Fibroblast of skin of right biceps (primary cell): ENCODE measurements at places on chromosomes 5 and 9.
A peak's percentile ranks its signal among the peaks of the same experiment; 100 is the strongest.

- peak; percentile 17 for DNase-seq
These were observed 300.0 kb downstream of the MAST4 start for GRCh38 chr5:66896171-66896570.

DNA sequence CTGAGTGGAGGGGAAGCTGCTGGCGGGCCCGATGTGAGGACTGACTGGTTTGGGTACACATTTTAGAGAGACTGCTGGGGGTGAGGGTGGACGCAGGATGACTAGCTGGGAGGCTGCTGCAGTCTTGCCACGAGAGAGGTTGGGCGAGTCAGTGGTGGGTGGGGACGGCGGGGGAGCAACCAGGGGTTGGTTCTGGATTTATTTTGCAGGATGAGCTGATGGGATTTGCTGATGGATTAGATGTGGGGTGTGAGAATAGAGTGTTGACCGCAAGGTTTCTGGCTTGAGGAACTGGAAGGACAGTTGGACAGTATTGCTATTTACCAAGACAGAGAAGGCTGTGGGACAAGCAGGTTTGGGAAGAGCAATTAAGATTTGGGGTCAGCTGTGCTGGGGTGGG lies 5.8 kb upstream of the NDST1 start:
- peak; percentile 63 for DNase-seq

GRCh38 chr5:123598028-123598689 lies 86.2 kb downstream of the CSNK1G3 start:
- DNase-seq: no peak

DNA sequence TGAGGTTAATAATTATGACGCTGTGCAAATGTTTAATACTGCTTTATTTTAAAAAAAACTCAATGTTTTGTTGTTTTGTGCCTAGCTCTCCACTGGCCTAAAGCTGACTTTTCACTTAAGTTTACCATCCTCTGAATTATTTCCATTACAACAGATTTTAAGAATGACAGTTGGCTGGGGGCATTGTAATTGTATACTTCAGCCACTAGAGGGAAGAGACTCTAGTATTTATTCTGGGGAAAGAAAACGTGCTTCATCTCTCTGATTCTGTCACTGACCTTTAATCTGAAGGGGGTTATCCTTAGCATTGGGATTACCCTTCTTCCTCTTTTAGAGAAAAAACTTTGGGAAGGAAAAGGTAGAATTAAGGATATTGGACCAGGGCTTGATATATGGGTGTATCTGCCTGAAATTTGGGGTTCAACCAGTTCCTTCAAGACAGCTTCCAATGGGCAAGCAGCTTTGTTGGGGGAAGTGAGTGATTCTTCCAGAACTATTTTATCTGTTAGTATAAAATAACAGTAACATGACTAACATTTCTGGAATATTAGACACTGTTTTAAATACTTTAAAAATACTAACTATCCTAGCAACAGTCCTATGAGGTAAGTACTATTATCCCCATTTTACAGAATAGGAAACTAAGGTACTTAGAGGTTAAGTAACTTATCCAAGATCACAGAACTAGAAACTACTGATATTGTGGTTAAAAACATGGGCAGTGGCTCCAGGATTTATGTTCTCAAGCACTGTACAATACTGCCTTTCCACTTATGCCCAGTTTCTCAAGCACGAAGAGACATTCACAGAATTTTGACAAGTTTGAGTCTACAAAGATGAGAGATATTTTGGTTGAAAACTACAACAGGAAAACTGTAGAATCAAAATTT lies 208.4 kb downstream of the CD180 start:
- DNase-seq: peak; percentile 43

GRCh38 chr5:54579591-54580295 lies 62.2 kb downstream of the SNX18 start:
- DNase-seq: no peak

GRCh38 chr9:130542457-130543228 lies 36.7 kb upstream of the FUBP3 start:
- DNase-seq: no peak

GRCh38 chr9:97714435-97714834 lies 17.3 kb upstream of the XPA start:
- DNase-seq: peak; percentile 74

GRCh38 chr9:35277628-35278359 lies 116.0 kb downstream of the UNC13B start:
- DNase-seq: peak; percentile 72

DNA sequence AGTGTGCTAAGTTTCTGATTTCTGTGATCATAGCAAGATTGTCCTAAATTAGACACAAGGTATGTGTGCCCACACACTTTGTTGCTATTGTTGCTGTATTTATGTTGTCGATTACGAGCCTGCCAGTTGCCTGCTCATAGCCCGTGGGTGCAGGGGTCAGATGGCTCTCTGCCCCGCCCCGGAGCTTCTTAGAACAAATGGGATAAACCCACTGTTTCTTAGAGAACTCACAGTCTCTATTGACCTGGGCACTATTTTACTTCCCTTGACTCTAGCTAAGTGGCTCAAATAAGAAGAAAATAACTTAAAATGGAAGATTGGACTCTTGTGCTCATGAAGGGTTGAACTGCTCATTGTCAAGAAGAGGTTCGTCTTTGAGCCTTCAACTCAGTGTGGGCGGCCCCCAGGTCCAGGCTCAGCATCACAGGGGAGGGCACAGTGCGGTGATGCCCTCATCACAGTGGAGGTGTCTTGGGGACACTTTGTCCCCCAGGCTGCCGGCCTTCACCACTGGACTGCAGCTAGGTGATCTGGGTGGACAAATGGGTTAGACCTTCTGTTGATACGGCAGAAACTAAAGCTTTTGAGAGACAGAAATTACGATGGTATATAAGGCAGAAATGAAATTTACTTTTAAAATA lies 155.5 kb downstream of the TENT4A start:
- DNase-seq: no peak
